Type B pancreatic cell (in vitro differentiated cells): ENCODE measurements at places on chromosomes 4 and X. TPM values are rescaled to one million over a fixed set of nuclear protein-coding genes. Genes with fewer than 3 reads are reported as not detected.

Gene CLDN34
- total RNA-seq = 0.86 TPM in 1 of 2 replicates, not detected in the other

GRCh38 chrX:53227224-53227765 is 2.3 kb upstream of the KDM5C start:
- no peak for DNase-seq

DNA sequence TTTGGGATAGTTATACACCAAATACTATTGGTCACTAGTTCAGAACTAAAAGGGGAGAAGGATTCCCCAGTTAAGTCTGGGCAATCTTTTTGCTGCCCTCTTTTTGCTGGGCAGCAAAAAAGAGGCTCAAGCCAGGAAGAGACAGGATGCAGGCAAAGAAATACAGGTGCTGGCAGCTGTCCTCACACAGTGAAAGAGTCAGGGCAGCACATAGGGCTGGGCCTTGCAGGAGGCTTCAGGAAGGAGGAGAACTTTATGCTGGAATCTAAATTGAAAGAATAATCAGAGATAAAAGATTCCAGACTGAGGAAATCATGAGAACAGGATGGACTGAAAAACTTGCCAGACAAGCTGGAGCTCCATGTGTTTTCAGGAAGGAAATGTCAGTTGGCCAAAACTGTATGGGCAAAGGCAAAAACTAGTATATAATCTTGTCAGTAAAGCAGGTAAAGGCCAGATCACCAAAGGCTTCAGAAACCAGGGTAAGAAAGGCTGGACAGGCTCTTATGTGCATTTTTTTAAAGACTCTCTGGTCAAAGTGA is 46.8 kb downstream of the PDGFC start:
- no peak for DNase-seq

Gene CTSO
- total RNA-seq = 4.3 and 12.3 TPM in 2 replicates

- no peak for DNase-seq
Observed at GRCh38 chr4:188780686-188781085, 641.4 kb downstream of the TRIML1 start.

- no peak for DNase-seq
Observed at GRCh38 chr4:31461421-31461820, 741.3 kb downstream of the PCDH7 start.
